Daoy (cell line): ENCODE measurements at places on chromosomes 3 and 15. TPM values are rescaled to one million over a fixed set of nuclear protein-coding genes. Genes with fewer than 3 reads are reported as not detected.

The ANKRD34C gene
- not detected in 2 replicates for total RNA-seq

The PLCB2 gene
- 0.29 and 1.3 TPM in 2 replicates for total RNA-seq

The ACTRT3 gene
- total RNA-seq: not detected in 2 replicates

The DLEC1 gene
- not detected in 2 replicates for total RNA-seq

The SCN11A gene
- total RNA-seq: not detected in 2 replicates

The RARRES1 gene
- total RNA-seq: not detected in 2 replicates

The SERINC4 gene
- 0.11 TPM in 1 of 2 replicates, not detected in the other for total RNA-seq

The FAM43A gene
- 69.2 and 82.0 TPM in 2 replicates for total RNA-seq

DNA sequence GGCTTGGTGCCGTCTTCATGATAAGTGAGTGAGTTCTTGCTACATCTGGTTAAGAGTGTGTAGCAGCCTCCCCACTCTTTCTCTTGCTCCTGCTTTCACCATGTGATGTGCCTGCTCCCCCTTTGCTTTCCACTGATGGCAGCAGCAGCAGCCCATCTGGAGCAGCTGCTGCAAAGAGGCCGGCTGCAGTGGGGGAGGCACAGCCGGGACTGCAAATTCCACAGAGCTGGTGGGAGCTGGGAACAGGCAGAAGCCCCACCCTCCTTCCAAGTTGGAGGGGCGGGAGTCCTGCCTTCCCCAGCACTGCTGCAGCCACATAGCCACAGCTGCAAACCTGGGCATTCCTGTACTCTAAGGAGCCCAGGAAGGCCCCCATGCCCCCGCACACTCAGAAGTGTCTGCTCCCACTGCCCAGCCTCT, 62.8 kb upstream of the IMPG2 start:
- no peak for DNase-seq

- DNase-seq: no peak
These were observed 4.7 kb downstream of the DPH3 start for GRCh38 chr3:16260046-16260445.

- peak; percentile 14 for DNase-seq
These were observed 298.1 kb downstream of the ADAMTS17 start for GRCh38 chr15:100043692-100044091.

DNA sequence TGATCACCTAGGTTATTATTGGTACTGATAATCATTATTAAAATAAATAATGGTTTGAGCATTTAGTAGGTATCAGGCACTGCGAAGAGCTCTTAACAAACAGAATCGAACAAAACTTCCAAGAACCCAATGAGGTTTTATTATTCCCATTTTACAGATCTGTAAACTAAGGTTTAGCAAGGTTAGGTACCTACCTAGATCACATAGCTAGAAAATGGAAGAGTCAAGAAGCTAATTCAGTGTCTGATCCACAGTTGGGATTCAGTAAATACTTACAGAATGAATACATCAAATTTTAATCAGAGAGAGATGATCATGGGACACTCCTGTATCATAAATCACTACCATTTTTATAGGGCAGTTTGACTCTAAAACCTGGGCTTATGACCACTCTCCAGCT, 15.5 kb downstream of the GJD2 start:
- DNase-seq: no peak

DNA sequence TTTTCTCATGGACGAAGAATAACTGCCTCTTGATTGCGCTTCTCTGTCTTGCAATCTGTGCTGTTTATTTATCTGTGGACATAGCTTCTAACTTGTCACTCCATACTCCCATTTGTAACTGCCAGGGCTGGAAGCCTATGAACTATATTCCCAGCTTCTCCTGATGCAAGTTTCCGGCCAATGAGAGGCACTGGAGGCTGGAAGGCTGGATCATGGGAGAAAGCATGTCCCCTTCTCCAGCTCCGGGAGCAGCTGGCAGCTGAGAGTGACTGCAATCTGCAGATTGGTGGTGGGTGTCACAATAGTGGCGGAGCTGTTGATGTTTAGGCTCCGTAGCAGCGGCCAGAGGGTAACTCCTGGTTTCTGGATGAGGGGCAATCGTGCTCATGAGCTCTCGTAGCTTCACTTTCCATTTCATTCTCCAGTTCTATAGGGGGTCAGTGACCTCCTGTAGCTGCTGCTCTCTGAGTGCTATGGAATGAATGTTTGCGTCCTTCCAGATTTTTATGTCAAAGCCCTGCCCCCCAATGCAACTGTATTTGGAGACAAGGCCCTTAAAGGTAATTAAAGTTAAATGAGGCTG, 35.7 kb upstream of the PCSK6 start:
- no peak for DNase-seq

GRCh38 chr3:64747679-64748078, 59.9 kb upstream of the ADAMTS9 start:
- DNase-seq: no peak

GRCh38 chr3:129567176-129567705, 24.3 kb downstream of the H1-8 start:
- no peak for DNase-seq
